GM23248 (cell line): ENCODE measurements at places on chromosomes 6 and 20. TPM values are rescaled to one million over a fixed set of nuclear protein-coding genes. Genes with fewer than 3 reads are reported as not detected.

GRCh38 chr20:63475209-63475608, 2.8 kb upstream of the KCNQ2 start:
- H3K4me1 ChIP-seq = no peaks in the 10 kb centered on the region
- H3K36me3 ChIP-seq = no peaks in the 10 kb centered on the region
- H3K4me3 ChIP-seq = no peak overlapping the region
- H3K27me3 ChIP-seq = peaks cover 34% of the 10 kb centered on the region
- peak; percentile 61 for DNase-seq
- H3K27ac ChIP-seq = no peak overlapping the region

GRCh38 chr6:9455864-9456658, 958.8 kb downstream of the TFAP2A start:
- no peaks in the 10 kb centered on the region for H3K27me3 ChIP-seq
- H3K36me3 ChIP-seq = no peaks in the 10 kb centered on the region
- no peak for DNase-seq
- no peaks in the 10 kb centered on the region for H3K4me1 ChIP-seq
- H3K4me3 ChIP-seq = no peak overlapping the region

DNA sequence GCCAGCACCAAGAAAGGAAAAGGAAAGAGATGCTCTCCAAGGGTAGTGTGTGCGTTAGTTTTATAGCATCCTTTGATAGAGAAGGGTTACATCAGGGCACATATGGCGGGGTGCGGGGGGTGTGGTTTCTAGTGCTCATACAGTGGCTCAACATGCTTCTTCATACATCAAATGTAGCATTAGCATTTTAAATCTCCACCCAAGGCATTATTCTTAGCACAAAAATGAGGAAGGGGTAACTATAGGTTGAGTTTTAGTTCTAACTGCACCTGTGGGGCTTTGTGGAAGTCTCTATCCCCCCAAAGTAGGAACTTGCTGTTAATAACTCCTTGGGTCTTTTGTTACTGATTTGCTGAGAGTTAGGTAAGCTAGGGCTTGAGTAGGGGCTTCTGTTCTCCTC, 89.3 kb downstream of the CEP57L1 start:
- no peaks in the 10 kb centered on the region for H3K36me3 ChIP-seq
- H3K27ac ChIP-seq = no peak overlapping the region
- no peaks in the 10 kb centered on the region; the same call in 1 of the 2 replicates for H3K4me1 ChIP-seq

Gene LPA
- total RNA-seq = not detected in 2 replicates
